KG1 (cell line): ENCODE measurements at places on chromosomes 3 and 15.

GRCh38 chr3:123337226-123337625, 111.7 kb downstream of the ADCY5 start:
- DNase-seq, result no peak

DNA sequence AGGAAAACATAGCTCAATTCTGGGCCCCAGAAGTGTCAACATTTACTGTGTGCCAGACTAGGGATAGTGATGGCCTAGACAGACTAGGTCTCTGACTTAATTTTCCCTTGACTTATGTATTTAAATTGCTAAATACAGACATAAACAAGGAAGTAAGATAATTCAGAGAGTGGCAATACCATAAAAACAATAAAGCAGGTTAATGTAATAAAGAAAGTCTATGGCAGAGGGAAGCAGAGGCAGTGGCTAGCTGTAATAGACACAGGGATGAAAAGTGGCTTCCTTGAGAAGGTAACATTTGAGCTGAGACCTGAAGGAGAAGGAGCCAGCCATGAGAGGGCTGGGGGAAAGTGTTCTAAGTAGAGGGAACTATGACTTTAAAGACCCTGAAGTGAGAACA, 95.7 kb downstream of the TNIK start:
- no peak for DNase-seq

DNA sequence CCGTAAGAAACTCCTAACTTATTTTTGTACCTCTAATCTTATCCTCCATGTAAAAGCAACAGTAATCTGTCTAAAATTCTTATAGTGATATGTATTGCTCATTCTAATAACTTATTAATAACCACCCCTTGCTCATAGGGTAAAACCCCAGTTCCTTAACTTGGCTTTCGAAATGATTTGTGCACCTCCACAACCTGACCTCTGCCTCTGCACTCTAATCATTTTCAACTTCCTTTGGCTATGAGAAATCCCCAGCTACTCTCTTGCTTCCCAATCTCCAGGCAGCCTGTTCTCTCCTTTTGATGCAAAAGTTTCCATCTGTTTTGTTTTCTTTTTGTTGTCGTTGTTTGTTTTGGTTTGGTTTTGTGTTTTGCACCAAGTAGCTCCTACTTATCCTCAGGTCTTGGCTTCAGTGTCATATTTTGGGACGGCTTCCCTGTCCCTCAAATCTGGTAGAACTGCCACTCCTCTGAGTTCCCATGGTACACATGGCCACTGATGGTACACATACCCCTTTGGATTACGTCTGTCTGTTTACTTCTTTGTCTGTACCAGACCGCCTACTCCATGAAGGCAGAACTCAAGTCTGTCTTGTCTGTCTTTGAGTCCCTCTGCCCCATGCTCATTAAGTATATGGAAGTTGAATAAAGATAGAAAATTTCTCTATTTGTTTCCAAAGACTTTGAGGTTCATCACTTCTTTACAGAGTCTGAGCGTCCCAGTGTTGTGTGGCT, 105.6 kb upstream of the TGFBR2 start:
- DNase-seq, result no peak

DNA sequence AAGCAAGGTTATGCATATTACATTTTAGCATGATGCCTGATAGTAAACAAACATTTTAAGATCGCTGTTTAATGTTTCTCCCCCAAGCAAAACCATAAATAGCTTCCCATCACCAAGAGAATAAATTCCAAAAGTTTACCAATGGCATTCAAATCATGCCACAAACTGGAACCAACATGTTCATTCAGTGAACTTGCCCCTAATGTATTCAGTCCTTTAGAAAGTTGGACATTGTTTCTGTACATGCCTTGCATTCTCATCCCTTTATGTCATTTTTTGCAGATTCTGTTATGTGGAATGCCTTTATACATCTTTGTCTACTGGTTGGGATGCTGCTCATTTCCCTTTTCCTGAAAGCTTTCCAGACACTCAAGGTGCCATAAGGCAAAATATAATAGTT, 105.5 kb downstream of the PYDC2 start:
- DNase-seq, result no peak

DNA sequence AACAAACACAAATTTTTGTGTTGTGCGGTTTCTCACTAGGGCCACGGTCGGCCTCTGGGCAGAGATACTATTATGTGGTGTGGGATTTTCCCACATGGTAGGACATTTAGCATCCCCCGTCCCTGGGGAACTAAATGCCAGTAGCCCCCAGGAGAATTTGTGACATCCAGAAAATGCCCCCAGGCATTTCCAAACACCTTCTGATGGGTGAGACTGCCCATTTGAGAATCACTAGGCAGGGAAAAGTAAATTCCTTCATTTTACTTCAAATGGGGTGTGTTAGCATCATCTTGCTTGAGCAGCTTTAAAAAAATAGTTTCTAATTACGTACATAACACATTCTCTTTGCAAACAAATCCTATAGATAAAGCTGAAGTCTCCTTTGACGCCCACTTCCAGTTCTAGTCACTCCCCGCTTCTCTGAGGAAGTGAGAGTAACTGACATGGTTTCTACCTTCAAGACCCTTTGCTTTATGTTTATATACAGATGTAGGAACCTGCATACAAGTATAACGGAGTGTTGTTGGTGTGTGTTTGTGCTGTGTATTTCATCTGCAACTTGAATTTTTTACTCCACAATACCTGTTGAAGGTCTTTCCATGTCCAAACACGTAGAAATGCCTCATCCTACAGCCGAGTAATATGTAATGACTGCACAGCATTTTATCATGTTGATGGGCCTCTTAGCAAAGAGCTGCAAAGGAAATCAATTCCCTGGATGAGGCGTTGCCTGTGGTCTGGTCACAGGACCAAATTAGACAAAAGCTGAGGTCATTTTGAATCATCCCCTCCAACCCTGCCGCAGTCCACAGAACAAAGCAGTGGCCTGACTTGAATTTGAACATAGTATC, 31.4 kb upstream of the ZBTB38 start:
- DNase-seq, result no peak
